ENCODE measurements at places on chromosomes 4 and X.
A peak's percentile ranks its signal among the peaks of the same experiment; 100 is the strongest.

DNA sequence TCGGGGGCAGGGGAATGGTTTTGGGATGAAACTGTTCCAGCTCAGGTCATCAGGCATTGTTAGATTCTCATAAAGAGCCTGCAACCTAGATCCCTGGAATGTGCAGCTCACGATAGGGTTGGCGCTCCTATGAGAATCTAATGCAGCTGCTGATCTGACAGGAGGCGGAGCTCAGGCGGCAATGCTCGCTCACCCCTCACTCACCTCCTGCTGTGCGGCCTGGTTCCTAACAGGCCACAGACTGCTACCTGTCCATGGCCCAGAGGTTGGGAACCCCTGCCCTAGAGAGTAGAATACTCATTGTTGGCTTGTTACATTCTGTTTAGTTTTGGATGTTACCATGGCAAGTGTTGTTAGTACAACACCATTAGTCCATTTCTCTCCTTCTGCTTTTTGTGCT is 40.8 kb upstream of the STX18 start:
- DNase-seq: no peak

- peak; percentile 44 for DNase-seq
Observed at GRCh38 chr4:89307446-89308160, at the start of gene GPRIN3. Gene GPRIN3 (minus strand): TSS chr4:89307800. CDS start chr4:89250110, 57,690 bp downstream.

DNA sequence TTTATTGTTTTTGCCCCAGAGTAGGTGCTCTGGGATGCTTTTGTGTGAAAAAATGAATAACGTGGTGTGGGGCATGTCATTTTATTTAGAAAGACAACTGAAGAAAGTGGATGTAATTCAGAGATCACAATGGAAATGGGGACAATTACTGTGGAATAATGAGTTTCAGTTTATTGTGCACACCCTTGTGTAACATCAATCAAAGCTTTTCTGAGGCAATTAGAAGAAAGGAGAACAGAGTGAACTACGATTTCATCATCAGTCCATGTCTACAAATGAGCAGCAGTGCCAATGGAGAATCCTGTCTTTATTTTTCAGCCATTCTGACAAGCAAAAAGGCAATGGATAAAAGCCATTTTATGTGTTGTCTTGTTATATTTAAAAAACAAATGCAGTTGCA is 339.2 kb downstream of the TMA16 start:
- DNase-seq: no peak

- DNase-seq: peak; percentile 29
Observed at GRCh38 chr4:54091637-54092404, 8.1 kb upstream of the GSX2 start.

DNA sequence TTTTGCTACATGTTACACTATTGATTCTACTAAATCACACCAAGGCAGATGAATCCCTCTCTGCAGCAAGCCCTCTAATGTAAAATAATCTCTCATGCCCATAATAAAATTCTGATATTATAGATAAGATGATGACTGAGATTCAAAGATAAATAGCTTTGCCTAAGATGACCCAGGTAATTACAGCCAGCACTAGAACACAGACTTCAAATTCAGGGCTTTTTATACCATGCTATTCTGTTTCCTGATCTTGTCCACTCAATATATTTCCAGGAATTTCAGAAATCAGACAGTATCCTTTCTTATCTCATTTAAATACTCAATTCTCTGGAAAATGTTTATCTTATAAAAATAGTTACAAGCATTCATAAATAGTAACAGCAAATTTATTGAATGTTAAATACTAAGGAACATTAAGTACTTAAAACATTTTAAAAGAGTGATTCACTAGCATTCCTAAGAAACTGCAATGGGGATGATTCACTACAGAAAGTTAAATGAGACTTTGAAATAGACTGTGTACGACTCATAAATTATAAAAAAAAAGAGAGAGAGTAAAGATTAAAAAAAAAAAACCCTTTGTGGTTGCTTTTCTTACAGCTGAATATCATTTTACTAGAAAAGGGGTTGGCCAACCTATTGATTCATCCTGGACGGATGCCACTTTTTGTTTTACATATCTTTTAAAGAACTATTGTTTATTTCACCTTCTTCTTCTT is 45.8 kb upstream of the IL21 start:
- no peak for DNase-seq

DNA sequence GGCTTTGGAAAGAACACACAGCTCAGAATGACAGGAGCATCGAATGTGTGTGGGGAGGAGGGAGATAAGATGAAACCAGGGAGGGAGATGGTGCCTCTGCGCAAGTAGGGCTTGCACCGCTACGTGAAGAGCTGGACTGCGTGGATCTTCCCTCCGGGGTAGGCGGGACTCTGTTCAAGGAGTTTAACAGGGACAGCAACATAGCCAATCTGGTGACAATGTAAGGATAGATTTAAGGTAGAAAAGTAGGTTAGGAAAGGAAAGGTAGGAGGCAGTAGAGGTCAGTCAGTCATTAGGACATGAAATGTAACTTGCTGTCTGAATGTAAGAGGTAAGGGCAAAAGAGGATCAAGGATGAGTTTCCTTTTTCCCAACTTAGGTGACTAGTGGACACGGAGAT is 152.5 kb downstream of the DCTD start:
- no peak for DNase-seq

DNA sequence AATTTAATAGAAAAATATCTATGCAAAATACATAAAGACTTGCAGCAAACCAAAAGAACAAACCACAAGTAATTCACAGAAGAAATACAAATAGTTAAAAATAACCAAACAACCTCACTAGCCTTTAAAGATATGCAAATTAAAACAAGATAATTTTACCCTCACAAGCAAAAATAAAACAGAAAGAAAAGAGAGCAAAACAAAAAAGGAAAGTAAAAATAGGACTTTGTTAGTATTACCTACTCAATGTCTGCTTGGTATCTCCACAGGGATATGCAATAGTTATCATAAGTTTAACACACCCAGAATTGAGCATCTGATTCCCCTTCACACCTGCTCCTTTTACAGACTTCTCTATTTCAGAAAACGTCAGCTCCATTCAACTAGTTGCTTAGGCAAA is 737.5 kb upstream of the MAGEB2 start:
- DNase-seq: no peak

GRCh38 chrX:113651306-113651705 is 810.7 kb upstream of the AMOT start:
- DNase-seq: no peak

GRCh38 chrX:82734140-82734539 is 774.0 kb upstream of the POU3F4 start:
- DNase-seq: no peak

DNA sequence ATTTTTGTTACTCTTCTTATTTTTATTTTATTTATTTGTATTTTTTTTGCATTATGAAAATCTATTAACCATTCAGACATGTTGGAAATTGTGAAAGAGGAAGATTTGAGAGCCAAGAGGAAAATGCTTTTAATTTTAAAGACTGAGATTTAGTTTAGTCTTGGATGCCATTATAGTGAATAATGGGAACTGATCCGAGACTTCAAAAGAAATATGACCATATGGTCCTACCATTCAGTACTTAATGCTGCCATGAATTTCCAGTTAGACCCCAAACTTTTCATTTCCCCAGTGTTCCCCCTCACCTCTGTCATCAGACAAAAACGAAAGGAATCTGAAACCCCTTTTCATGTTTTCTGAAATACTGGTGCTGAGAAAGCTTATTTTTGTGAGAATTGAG is 95.5 kb downstream of the TENM3 start:
- no peak for DNase-seq

DNA sequence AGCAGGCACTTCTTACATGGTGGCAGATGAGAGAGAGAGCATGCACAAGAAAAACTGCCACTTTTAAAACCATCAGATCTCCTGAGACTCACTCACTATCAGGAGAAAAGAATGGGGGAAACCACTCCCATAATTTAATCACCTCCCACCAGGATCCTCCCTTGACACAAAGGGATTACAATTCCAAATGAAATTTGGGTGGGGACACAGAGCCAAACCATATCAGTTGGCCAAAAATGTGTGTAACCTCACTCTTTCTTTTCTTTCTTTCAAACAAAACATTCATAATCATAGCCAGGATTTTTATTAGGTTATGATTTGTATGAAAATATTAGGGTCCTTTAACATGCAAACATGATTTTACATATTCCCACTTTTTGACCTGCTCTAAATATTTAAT is 222.1 kb downstream of the PCDH18 start:
- DNase-seq: no peak

DNA sequence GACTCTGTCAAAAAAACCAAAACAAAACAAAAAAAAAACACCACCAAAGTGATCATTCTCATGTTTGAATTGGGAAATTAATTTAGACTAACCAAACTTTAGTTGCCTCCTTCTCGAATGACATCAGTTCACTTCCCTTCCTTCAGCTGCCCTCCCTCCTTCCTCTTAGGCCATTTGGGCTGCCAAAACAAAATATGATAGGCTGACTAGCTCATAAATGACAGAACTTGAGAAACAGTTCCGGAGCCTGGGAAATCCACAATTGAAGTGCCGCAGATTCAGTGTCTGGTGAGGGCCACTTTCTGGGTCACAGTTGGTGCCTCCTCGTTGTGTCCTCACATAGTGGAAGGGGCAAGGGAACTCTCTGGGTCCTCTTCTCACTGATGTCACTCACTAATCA is 16.1 kb upstream of the WAS start:
- DNase-seq: no peak

- no peak for DNase-seq
Observed at GRCh38 chr4:6032249-6033244, 14.3 kb upstream of the C4orf50 start.

DNA sequence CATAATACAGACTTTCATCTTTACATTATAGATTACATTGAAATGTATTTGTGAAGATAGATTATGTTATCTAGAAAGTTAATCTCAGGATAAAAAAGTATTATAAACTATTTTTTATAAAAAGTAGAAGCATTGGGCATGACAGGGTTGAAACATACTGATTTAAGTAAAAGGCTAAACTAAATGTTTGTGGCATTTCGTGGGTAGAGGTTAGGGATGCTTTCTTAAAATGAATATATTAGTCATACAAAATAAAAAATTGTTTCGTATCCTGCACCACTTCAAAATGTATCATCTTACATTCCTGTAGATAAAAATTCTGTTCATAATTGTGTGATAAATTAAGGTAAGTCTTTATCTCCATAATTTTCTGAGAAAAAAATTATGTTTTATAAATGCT is 603.6 kb downstream of the SPRY1 start:
- no peak for DNase-seq

- DNase-seq: no peak
Observed at GRCh38 chr4:101279377-101279871, 67.9 kb downstream of the PPP3CA start.
